ENCODE measurements at places on chromosomes 5 and 9. TPM values are rescaled to one million over a fixed set of nuclear protein-coding genes. Genes with fewer than 3 reads are reported as not detected.

Gene SLC36A3
- total RNA-seq: not detected

Gene OTULINL
- 12.9 TPM for total RNA-seq

Gene IFNA13
- not detected for total RNA-seq

Gene LIX1
- total RNA-seq: 0.15 TPM

Gene SPINK7
- not detected for total RNA-seq

Gene PCDHB16
- total RNA-seq: 2.6 TPM

Gene TMEM8B
- total RNA-seq: 15.6 TPM

Gene FGF18
- 2.8 TPM for total RNA-seq

Gene IRX2
- total RNA-seq: 0.27 TPM

Gene KIAA0825
- total RNA-seq: 2.2 TPM

Gene SLC46A2
- total RNA-seq: not detected

Gene ANGPTL2
- 63.1 TPM for total RNA-seq

Gene FOXD4L5
- total RNA-seq: 0.10 TPM

Gene ZNF618
- total RNA-seq: 4.0 TPM

Gene CLIC3
- total RNA-seq: 8.5 TPM

Gene MCC
- total RNA-seq: 28.6 TPM

Gene CNTFR
- total RNA-seq: 21.3 TPM

Gene PTPA
- 131 TPM for total RNA-seq

Gene TEK
- 19.2 TPM for total RNA-seq

Gene LECT2
- total RNA-seq: not detected

Gene HTR4
- 8.8 TPM for total RNA-seq

Gene TERT
- not detected for total RNA-seq

Gene MYOZ3
- total RNA-seq: 2.9 TPM

Gene C9orf153
- 0.31 TPM for total RNA-seq

Gene SLCO4C1
- 0.16 TPM for total RNA-seq

Gene IL9
- total RNA-seq: not detected

Gene PGGT1B
- total RNA-seq: 32.3 TPM

Gene WDR38
- not detected for total RNA-seq

Gene C5orf52
- total RNA-seq: not detected

Gene CNTNAP3B
- 15.4 TPM for total RNA-seq

Gene GADD45G
- total RNA-seq: 107 TPM

Gene VAV2
- 9.6 TPM for total RNA-seq

Gene MEIKIN
- not detected for total RNA-seq

Gene NUDT2
- 22.4 TPM for total RNA-seq

Gene PCDH1
- total RNA-seq: 36.0 TPM

Gene GCNT4
- 0.55 TPM for total RNA-seq

Gene SPATA31E1
- not detected for total RNA-seq

Gene N4BP3
- total RNA-seq: 1.5 TPM

Gene GZMA
- total RNA-seq: 0.37 TPM

Gene LHX6
- total RNA-seq: 11.3 TPM

Gene GABRB2
- total RNA-seq: 1.4 TPM
